A172 (cell line): ENCODE measurements at places on chromosomes 6 and 20.

- no peak for DNase-seq
Measured at GRCh38 chr20:57079031-57080005, 187.1 kb downstream of the BMP7 start.

- no peak for DNase-seq
Measured at GRCh38 chr20:944774-945410, 28.8 kb upstream of the ANGPT4 start.

GRCh38 chr20:18596270-18596669 is 8.4 kb downstream of the DTD1 start:
- DNase-seq, result no peak

DNA sequence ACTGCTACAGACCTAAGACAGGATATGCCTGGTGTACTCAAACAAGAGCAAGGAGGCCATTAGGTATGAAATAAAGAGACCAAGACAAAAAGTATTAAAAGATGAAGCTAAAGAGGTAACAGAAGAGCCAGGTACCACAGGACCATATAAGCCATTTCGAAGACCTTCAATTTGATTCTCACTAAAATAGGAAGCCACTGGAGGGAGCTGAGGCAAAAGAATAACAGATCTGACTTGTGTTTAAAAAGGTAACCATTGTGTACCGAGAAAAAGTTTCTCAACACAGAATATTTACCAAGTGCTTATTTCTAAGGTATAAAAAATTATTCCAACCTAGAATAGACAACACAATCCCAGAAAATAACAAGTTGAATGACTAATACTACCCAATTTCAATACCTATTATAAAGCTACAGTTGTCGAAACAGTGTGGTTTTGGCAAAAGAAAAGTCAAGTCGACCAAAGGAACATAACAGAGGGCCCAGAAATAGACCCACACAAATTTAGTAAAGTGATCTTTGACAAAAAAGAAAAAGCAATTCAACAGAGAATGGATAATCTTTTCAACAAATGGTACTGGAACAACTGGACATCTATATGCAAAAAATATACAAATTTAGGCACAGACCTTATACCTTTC is 125.3 kb upstream of the DST start:
- DNase-seq, result no peak

- no peak for DNase-seq
Measured at GRCh38 chr6:110655821-110656220, 159.4 kb downstream of the CDK19 start.

- peak; percentile 65 for DNase-seq
Measured at GRCh38 chr20:6008254-6008653, 45.6 kb downstream of the LRRN4 start.

GRCh38 chr20:20606050-20606449 is 106.4 kb downstream of the RALGAPA2 start:
- no peak for DNase-seq

DNA sequence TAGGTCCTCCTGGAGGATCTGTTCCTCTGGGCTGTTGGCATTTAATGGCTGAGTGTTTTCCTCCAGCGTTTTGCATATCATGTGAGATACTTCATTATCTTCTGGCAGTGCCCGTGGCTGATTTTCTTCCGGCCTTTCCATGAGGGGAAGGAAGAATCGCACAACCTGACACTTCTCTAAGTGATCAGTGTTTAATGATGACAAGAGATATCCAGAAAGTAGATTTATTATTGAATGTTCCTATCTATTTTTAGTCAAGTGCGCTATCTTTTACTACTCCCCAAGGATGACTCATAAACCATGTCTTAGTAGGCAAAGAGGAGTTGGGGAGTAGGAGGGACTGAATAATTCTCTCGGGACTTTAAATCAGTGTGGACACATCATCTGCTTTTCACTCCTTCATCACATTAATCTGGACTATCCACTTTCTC is 149.7 kb downstream of the PLCB4 start:
- peak; percentile 89 for DNase-seq

GRCh38 chr20:35353646-35354045 is 58.1 kb downstream of the UQCC1 start:
- DNase-seq, result no peak

DNA sequence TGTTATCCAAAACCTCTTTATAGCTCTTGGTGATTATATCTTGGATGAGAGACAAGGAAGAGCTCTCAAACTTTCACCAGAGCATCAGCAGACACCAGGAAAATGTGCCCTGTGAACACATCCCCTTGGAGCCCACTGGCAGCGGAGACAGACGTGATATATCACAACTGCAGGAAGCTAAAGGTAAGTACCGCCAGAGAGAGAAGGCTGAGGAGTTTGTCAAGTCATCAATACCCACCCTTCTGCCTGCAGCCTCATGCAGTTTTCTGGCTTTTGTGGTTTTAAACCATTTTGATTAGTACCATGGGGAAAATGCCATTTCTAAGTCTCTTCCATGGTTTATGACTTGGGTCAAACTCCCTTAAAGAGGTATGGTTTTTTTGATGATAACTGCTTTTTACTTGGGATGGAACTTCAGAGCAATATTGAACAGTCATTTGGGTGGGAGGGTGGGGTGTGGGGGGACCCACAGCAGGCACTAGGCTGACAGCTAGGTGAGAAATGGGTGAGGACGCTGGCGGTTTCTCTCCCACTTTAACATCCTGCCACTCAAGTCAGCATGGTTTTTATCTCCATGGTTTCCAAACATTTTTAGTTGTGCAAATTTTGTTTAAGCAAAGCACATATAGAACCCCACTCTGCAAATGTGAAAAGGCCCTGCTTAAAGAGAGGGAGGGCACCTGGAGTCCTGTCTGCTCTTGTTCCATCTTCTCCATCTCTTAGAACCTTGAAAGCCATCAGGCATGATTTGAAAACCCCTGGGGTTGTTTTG is 108.4 kb downstream of the SCML4 start:
- DNase-seq, result no peak

GRCh38 chr6:151240791-151241642 is 1.2 kb downstream of the AKAP12 start:
- peak; percentile 28 for DNase-seq

GRCh38 chr20:53752583-53752970 is 158.9 kb upstream of the ZNF217 start:
- no peak for DNase-seq

DNA sequence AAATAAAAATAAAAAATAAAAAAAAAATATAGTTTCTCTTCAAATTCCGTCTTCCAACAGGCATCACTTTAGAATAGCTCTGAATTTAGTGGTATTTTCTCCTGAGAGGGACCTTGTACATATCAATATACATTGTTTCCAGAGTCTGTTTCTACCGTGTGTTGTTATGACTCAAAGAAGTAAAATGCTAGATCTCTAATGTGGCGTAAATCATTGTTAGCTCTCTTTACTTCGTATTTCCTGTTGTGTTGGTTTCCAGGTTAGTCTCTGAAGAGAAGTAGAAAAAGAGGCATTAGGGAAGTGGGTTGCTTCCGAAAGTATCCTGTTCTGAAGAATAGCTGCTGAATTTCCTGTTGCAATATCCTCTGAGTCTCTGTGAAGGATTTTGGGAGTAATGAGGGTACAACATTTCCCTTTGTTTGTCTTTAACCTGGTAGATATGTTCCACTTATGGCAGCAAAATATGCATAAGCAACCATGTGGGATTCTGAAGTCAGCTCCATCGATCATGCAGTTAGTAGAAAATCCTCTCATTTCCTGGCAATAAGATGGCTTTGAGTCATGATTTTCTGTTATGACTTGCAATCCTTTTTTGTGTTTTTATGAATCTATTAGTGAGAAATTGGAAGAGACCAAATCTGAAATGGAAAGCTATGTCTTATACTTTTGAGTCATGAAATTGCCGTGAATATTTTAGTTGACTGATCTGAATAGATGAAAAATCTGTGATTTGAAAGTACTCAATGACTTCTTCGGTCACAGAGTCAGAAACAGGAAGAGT is 42.0 kb upstream of the MCHR2 start:
- DNase-seq, result peak; percentile 38

GRCh38 chr6:15242937-15243614 is 2.8 kb upstream of the JARID2 start:
- no peak for DNase-seq

GRCh38 chr6:75896526-75896925 is 147.5 kb downstream of the MYO6 start:
- no peak for DNase-seq

GRCh38 chr20:965956-966355 is 36.2 kb downstream of the RSPO4 start:
- DNase-seq, result no peak

- peak; percentile 57 for DNase-seq
Measured at GRCh38 chr6:65819152-65819551, 112.1 kb upstream of the EYS start.

- DNase-seq, result peak; percentile 84
Measured at GRCh38 chr6:138088326-138088762, 18.9 kb downstream of the PERP start.

DNA sequence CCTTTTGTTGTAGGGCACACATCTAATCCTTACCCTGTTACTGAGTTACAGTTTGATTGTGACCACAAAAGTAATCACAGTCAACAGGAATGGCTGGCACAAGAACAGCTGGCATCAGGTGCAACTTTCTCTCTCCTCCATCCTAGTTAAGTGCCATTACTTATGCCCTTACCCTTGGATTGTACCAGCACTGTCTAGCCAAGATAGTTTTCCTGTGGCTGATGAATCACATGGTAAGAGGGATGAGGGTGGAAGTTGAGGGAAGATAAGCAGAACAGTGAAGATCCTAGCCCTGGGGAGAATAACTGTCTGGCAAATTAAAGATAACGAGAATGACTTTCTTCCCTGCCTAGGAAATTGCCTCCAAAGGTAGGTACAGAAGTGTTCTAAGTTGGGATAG is 42.0 kb downstream of the RNF217 start:
- DNase-seq, result peak; percentile 67

DNA sequence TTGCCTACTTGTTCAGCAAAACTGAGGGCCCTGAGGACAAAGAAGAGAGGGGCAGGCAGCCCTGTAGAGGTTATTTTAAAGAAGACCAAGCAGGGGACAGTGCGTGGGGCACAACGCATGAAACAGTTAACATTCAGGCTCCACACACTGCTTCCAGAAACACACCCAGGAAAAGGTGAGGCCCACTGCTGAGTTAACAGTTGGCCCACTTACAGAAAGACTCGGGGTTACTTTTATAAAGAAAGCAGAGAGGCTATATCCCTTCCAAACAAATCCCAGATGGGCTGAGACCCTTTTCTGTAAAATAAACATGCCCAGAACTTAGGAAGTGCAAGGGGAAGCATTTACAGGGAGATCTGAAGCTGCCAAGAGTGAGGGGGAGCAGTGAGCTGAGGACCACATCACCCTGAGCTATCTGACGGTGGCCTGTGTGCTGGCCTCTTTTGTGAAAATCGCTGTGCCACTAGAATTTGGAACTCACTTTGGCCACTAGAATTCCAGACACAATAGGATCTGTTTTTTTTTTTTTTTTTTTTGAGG is 49.8 kb upstream of the SSTR4 start:
- no peak for DNase-seq

- peak; percentile 21 for DNase-seq
Measured at GRCh38 chr6:153595903-153596302, 443.1 kb upstream of the OPRM1 start.

DNA sequence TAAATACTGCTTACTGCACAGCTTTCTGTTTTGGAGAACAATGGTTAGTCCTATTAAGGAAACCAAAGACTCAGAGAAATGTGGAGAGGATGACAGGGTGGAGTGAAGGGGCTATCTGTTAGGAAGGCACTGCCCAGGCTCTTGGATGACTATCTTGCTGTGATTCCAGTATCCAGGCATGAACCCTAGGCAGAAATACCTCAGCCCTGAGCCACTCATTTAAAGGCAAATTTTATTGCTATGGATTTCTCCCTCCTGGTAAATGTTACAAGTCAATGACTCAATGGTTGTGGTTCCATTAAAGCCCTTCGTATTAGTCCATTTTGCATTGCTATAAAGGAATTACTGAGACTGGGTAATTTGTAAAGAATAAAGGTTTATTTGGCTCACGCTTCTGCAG is 25.9 kb downstream of the ADGRF4 start:
- no peak for DNase-seq

DNA sequence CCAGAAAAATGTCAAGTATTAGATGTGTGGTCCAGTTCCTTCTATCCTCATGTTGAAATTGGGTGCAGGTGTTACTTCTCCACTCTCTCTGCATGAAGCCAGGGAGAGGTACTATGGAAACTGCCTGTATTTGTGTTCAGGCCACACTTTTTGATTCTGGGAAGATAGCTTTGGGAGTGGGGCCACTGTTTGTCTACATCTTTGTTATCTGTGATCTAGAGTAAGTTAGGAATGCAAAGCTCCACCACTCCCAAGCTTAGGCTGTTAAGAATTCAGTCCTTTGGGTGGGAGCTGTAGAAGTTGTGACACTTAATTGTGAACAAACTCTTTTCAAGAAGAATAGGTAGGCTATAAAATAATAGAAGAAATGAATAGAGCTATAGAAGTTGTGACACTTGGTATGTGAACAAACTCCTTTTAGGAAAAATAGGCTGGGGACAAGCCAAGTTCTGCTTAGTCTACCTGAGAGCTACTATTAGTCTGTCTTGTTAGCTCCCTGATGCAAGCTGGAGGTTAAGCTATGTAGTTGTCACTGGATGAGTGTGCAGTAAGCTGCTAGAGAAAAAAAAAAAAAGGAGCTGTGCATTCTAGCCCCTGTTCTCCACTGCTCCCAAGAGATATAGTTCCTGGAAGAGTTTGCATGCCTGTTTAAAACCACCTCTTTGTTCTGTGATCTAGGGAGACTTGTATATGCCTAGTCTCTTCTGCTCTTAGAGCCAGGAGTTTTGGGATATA is 7.1 kb upstream of the GFRAL start:
- no peak for DNase-seq

DNA sequence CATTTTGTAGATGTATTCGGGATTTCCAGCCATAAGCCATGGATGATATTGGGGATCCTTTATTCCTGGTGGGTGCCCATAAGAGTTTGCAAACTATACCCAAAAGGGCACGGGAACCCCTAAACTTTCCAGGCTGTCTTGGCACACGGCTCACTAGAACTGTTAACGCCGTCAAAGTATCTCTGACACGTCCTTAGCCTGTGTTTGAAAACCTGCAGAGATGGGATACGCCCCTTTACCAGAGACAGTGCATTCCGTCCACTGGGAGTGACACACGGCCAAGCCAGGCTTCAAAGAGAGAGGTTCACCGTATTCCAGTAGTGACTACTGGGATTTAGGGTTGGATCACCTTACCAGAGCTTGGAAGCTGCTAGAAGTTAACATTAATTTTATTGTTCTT is 95.0 kb downstream of the THBS2 start:
- DNase-seq, result no peak

GRCh38 chr6:114389111-114389510 is 46.3 kb upstream of the HS3ST5 start:
- DNase-seq, result no peak
